ENCODE measurements at places on chromosomes 7 and 10.

DNA sequence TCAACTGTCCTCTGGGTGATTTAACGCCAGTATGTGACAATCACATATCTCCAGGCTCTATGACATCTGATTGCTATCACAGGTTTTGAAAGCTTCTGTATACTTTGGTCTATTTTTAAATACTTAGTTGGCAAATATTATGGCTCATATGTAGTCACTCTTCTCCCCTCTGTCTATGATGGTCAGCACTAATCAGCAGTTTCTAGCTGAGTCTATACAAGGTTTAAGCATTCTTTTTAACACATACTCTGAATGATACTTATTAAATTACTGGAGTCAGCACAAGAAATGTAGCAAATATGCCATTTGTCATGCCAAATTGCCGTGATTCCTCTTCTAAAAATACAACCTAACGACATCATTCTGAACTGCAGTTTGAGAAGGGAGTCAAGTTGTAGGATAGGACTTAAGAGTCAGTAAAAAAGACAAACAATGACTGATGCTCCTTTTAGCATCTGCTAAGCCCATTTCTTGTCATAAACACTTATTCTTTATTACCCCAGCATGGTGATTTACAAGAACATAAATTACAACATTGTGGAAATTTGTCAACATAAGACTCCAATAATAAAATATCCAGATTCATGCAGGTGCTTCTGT, 947.8 kb downstream of the XPNPEP1 start:
- no peak for DNase-seq

GRCh38 chr10:46992803-46993561, 81.8 kb downstream of the PTPN20 start:
- peak; percentile 92 for DNase-seq

DNA sequence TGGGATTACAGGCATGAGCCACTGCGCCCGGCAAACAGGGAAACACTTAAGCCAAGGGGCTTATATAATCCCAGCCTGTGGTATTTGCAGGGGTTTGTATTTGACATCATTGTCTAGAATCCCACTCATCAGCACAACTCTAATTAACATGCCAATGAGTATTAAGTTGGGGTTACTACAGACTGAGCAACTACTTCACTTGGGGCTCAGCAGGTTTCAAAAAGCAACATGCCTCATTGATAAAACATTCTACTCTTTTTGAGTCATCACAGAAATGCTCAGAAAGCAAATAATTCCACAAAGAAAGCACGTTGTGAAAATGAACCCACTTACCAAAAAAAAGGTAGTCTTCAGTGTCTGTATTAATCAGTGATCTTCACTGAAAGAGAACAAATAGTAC, 236.9 kb upstream of the CELF2 start:
- DNase-seq = no peak

DNA sequence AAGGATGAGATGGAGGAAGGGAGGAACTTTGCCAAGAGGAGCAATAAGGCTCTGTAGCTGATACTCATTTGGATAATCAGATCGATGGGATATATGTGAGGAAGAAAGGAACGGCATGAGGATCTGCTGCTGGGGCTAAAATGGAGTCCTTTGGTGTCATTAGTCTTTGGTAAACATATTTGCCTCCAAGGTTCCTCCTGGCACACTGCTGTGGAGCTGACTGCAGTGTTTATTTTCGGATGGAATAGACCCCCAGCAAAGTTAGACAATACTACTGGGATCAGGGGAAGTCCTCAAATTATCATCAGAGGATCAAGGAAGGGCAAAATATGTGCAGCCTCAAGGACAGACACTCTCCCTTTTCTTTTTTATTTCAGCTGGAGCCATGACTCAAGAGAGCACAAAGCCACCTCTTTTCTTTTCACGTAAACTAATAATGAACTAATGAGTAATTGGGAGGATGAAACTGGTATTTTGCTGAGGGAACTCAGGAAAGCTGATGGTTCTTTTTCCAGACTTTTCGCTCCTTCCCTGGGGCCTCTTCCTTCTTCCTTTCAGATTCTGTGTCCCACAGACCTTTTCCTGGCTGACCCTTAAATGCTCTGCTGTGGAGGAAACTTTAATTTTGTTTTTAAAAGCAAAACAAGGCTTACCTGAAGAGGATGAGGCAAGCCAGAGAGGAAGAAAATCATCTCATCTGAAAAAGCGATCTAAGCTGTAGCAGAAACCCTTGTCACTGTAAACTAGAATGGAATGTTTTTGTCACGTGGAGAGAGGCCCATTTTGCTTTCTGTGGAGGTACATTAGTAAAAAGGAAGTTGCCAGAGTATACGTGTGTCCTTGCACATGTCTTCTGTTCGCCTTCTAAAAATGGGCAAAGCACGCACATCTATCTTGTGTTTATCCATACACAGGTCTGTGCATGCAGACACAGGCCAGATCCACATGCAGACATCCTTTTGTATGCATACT, 33.3 kb downstream of the LRMDA start:
- peak; percentile 26 for DNase-seq

DNA sequence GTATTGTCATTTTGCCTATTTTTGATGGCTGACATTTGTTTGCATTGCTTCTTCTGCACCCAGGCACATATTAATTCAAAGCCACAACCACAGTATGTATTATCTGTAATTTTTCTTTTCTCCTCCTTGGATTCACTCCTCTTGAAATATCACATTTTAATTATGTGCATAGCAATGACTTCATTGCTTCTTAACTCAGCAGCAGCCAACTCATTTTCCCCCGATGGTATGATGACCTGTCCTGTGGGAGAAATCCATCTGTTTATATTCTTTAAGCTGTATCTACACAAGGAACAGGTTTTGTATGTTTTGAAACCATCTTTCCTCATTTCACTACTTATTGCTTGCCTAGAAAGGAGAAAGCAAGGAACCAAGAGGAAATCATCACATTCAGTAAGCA, 588.8 kb downstream of the INHBA start:
- no peak for DNase-seq

GRCh38 chr10:21479570-21480315, 45.7 kb downstream of the SKIDA1 start:
- DNase-seq = no peak

DNA sequence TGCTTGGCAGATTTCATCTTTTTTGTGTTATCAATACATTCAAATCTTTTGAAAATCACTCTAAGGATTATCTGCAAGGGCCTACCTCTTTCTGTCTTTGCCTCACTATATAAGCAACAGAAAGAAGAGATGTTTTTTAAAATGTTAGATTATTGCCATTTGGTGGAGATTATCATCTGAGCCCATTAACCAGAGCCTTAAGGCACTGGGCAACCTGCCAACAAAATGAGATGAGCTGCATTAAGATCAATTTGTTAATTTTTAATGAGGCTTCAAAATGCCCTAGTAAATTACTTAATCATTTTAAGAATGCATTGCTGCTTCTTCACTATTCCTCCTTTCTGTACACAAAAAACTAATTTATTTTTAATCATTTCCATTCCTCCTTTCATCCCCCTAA, 314.1 kb downstream of the SNX13 start:
- DNase-seq = no peak

DNA sequence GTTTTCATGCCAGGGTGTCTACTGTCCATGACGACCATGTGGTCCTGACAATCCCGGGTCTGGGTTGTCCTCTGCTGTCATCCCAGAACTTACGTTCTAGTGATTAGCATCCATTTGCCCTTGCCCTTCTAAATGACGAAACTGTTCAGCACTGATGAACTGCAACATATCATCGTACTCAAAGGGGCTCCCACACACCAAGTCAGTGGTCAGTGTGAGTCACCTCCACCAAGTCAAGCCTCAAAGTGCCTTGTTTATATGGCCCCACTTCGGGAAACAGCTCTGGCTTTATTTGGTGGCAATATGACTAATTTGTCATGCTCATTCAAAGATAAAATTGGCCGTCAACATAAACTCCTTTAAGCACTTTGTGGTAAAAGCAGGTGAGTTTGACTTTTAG, 110.7 kb downstream of the FRMD4A start:
- DNase-seq = no peak

DNA sequence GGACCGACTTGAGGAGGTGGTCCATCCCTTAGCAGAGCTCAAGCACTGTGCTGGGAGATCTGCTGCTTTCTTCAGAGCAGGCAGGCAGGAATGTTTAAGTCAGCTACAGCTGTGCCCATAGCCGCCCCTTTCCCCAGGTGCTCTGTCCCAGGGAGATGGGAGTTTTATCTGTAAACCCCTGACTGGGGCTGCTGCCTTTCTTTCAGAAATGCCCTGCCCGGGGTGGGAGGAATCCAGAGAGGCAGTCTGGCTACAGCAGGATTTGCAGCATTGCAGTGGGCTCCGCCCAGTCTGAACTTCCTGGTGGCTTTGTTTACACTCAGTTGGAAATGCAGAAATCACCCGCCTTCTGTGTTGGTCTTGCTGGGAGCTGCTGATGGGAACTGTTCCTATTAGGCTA, 51.2 kb upstream of the SEMA3A start:
- no peak for DNase-seq

GRCh38 chr10:71015674-71016073, 127.3 kb upstream of the PCBD1 start:
- DNase-seq = peak; percentile 29

- DNase-seq = no peak
Measured at GRCh38 chr7:135905858-135906257, 71.3 kb downstream of the MTPN start.

- no peak for DNase-seq
Measured at GRCh38 chr10:100883312-100883821, 29.4 kb upstream of the SLF2 start.

- DNase-seq = no peak
Measured at GRCh38 chr7:46652317-46652716, 731.2 kb upstream of the IGFBP3 start.

- DNase-seq = no peak
Measured at GRCh38 chr7:1586827-1587705, 17.2 kb upstream of the PSMG3 start.

DNA sequence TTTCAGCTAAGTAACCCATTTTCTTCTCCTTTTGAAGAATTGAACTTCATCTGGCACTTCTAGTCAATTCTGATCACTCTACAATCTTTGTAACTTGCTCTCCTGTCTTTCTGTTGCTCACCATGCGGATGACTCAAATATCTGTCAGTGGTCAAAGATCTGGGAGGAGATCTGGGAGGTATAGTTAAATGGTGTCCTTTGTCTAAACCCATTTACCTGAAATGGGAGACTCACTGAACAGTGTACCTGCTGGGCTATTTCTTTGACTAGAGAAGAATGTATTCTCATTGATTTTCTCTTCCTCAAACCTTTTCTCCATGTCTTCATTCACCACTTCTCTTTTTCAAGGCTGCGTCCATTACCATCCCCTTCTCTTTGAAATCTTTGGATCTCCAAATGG, 42.0 kb upstream of the PCLO start:
- no peak for DNase-seq

DNA sequence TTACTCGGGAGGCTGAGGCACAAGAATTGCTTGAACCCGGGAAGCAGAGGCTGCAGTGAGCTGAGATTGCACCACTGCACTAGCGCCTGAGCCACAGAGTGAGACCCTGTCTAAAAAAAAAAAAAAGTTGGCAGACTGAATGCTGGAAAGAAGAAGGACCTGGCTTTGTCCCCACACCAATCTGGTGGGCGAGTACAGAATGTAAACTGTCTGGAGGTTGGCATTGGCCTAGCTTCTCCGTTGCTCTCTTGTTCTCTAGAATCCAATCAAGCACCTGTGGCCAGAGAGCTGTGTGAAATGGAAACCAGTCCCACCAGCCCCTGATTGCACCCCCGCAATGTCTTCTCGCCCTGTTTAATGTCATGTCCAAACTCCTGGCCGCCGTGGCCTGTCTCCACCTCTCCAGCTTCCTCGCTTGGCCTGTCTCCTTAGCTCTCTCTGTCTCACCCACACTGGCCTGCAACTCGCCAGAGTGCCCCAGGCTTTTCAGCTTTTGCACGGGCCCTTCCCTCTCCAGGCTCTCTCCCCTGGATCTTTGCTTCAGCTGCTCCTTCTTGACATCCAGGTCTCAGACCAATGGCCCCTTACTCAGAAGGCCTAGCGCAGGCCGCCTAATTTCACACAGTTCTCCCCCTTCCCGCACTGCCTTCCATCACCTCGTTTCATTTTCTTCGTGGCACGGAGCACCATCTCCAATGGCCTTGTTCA, 670 bp upstream of the AGK start:
- no peak for DNase-seq

GRCh38 chr7:140446467-140446866, 32.8 kb downstream of the MKRN1 start:
- DNase-seq = no peak

- no peak for DNase-seq
Measured at GRCh38 chr7:1344981-1345701, 112.5 kb downstream of the UNCX start.

DNA sequence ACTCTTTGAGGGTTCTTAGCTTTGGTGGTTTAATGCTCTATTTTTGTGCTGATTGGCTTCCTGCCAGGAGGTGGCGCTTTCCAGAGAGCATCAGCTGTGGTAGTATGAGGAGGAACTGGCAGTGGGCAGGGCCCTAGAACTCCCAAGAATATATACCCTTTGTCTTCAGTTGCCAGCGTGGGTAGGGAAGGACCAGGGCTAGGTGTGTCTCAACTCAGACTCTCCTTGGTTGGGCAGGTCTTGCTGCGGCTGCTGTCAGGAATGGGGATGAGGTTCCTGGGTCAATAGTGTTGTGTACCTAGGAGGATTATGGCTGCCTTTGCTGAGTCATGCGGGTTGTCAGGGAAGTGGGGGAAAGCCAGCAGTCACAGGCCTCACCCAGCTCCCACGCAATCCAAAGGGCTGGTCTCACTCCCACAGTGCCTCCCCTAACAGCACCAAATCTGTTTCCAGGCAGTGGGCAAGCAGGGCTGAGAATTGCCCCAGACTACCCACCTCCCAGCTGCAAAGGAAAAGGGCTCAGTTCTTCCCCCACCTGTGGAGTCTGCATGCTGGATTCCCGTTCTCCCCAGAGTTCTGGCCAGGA, 191.5 kb downstream of the PHTF2 start:
- DNase-seq = peak; percentile 44

DNA sequence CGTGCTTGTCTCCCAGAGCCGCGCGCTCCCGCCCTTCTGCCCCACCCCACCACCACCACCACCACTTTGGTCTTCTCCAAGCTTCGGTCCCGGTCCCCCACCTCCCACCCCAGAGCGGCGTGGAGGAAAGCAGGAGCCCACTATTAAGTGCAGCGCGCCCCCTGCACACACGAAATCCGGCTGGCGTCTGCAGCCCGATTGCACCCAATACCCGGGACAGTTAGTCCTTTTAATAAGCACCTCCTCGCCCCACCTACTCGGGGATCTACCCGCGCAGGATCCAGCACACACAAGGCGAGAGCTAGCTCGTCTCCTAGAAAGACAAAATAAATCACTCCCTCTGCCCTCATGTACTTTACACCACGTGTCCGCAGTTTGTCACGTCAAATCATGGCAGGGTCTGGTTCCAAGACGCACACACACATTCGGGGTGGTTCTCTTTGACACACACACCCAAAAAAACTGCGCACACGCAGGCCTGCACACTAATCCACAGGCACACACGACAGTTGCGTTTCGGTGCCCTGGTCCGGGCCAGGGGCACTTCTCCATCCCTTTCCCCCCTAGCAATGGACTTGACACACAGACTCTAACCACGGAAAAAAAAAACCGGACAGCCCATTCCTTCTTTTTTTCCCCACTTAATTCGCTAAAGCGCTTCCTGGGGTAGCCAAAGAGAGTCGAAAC, 1.6 kb downstream of the SFMBT2 start:
- peak; percentile 78 for DNase-seq
